Activated CD8-positive, alpha-beta memory T cell treated with anti-CD3 and anti-CD28 coated beads for 1 hour (primary cell): ENCODE measurements at places on chromosomes 6 and 20.
A peak's percentile ranks its signal among the peaks of the same experiment; 100 is the strongest.

- no peak for DNase-seq
These were observed 116.6 kb downstream of the CBLN4 start for GRCh38 chr20:55888685-55889084.

- no peak for DNase-seq
These were observed 99.0 kb downstream of the TAF4 start for GRCh38 chr20:61966492-61967244.

GRCh38 chr6:144296973-144297372, 11.8 kb downstream of the UTRN start:
- DNase-seq: no peak

GRCh38 chr20:51543422-51543788, 886 bp upstream of the NFATC2 start:
- no peak for DNase-seq

DNA sequence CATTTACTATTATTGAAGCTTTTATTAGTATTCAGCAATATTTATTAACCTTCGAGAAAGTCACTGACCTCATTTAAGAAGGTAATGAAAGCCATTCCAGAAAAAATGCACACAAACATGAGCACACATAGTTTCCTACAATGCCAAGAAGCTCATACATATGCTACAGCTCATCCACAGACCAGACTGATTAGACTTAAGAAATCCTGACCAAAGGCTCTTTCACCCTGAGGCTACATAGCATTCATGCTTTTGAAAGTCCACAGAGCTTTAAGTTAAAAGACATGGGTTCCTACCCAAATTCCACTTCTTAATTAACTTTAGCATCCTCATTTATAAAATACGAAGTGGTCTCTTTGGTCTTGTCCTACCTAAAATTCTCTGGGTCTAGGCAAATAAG, 430.4 kb downstream of the TBC1D32 start:
- no peak for DNase-seq

- DNase-seq: peak; percentile 59
These were observed 16.1 kb upstream of the ZNF217 start for GRCh38 chr20:53609491-53610445.

GRCh38 chr6:62367601-62368000, 81.6 kb upstream of the KHDRBS2 start:
- DNase-seq: no peak

- no peak for DNase-seq
These were observed 64.2 kb upstream of the SLC35B3 start for GRCh38 chr6:8499540-8499939.

GRCh38 chr6:6711832-6712448, 123.4 kb downstream of the LY86 start:
- no peak for DNase-seq

DNA sequence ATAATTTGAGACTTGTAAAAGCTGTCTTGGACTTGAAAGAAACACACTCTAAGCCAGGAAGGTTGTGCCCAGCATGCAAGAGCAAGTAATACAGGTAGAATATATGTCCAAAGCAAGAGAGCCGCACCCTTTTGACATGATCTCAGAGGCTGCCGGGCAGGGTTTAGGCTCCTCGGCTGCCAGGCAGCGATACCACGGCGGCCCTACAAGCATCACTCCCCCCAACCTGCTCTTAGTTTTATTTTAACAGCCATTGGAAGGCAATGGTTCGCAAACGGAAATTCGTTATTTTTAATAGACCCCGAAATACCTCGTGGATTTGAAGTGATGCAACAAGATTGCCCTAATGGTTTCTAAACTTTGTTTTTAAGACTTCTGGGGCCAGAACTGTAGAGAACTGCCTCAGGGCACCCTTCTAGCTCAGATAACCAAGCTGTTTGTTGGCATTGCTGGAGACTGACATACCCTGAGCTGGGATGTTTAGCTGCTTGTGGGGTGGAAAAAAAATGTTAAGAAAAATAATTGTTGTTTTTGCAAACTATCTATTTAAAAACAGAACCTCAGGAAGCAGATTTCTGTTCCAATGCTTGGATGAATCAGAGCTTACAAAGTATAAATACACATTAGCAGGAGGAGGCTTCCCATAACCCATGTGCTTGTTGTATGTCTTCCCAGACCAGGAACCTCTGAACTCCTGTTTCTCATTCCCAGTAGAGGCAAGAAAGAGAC, 39.0 kb downstream of the JAG1 start:
- DNase-seq: no peak

DNA sequence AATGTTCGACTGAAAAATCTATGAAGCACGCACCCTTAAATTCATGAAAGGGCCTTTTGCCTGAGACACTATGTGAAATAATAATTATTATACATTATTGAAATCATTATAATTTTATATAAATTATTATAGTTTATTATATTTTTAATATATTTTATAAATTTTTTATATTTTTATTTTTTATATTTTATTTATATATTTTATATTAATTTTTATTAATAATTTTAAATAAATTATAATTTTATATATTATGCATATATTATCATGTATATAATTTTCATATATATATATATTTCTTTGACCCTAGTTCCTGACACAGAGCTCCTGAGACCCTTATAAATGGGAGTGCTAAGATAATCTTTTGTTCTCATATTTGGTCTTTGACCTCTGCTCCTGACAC, 13.5 kb downstream of the NCR2 start:
- DNase-seq: no peak

- DNase-seq: no peak
These were observed 37.6 kb upstream of the XRN2 start for GRCh38 chr20:21265261-21266190.

- DNase-seq: no peak
These were observed 1.1 kb downstream of the SPTLC3 start for GRCh38 chr20:13009682-13010406.

DNA sequence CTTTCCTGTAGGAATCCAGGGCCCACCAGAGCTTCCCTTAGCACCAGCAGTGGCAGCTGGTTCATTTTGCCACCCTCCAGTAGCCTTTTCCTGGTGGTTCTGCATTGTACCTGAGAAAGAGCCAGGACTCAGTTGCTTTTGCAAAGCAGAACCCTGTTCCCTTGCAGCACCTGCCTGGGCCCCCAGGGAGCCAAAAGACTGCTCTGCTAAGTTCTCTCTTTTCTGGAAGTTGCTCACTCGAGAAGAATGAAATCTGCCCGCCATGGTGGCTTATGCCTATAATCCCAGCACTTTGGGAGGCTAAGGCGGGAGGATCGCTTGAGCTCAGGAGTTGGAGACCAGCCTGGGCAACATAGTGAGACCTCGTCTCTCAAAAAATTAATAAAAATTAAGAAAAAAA, 24.0 kb downstream of the GHRH start:
- no peak for DNase-seq

- no peak for DNase-seq
These were observed 62.8 kb downstream of the IRF4 start for GRCh38 chr6:454148-454991.

- no peak for DNase-seq
These were observed 1183.8 kb downstream of the HACE1 start for GRCh38 chr6:103675807-103676406.

DNA sequence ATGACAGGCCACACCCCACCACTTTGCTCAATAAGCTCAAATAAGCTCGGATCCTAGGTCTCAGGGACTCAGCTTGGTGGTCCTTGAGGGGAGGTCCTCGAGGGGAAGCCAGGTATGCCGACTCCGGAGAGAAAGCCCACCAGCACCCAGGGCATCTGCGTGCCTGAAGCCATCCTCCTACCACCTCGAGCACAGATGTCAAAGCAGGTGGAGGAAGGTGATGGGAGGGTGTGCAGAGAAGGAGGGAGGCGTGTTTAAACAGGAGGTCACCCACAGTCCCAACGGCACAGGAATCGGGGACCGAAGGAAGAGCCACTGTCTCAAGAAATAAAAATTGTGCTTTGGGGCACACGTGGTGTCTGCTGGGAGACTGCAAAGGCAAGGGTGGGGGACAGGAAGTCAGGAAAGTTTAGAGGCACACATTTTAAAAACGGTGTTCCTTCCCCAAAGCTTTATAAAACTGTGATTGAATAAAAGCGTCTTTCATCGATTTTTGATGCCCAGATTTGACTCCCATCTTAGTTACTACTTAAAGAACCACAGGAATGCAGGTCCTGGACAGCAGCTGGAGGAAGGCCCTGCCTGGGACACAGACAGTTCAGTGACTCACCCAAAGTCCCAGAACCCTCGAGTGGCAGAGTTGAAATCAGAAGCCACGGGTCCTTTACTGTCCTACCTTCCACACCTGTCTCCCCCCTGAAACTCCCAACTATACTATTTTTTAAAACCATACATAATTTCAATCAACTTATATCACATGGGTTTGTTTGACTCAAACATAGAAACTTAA, 221.0 kb upstream of the PDE10A start:
- DNase-seq: no peak

- no peak for DNase-seq
These were observed 189.0 kb upstream of the TFAP2D start for GRCh38 chr6:50524341-50524740.

DNA sequence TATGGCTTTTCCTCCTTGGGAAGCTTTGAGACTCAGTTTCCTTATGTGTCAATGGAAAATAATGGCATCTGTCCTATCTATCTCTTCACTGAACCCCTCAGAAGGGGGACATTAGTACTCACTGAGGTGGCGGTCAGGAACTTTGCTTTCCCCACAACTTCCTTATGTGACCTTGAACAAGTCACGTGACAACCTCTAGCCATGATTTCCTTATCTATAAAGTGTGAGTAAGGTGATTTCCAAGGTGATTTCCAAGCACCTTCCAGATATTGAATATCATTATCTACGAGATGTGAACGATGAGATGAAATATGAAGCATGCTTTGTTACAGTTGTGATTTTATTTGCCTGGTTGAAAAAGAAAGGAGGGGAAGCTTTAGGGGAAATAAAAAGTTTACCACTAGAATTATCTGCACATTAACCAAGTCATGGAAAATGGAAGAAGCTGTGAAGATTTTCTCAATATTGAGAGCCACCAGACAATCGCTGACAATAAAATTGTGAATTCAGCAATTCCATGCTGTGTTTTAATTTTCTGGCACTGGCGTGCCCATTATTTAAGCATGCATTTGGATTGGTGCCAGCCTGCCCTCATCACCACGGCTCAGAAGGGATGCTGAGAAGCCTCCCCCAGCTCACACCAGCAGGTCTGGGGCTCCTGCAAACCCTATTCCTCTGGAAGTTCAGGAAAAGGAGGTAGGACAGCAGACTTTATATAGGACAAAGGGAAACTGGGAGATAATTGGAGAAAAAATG, 255.3 kb downstream of the CD83 start:
- no peak for DNase-seq

DNA sequence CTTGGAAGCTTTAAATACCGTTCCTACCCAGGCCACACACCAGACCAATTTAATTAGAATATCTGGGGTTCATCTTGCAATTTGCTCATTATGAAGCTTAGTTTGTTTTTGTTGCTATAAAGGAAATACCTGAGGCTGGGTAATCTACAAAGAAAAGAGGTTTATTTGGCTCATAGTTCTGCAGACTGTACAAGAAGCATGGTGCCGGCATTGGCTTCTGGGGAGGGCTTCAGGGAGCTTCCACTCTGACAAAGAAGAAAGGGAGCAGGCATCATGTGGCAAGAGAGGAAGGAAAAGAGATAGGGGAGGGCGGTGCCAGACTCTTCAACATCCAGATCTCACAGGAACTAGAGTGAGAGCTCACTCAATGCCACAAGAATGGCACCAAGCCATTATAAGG, 73.6 kb downstream of the RNF182 start:
- DNase-seq: no peak
